Esophagus mucosa (tissue), 1 donor: ENCODE measurements at places on chromosomes 2 and 18. TPM values are rescaled to one million over a fixed set of nuclear protein-coding genes. Genes with fewer than 3 reads are reported as not detected.

The PMAIP1 gene
- 11.6 TPM for total RNA-seq

- no peak for ATAC-seq
These were observed 71.1 kb downstream of the LDLRAD4 start for GRCh38 chr18:13289481-13290205.

GRCh38 chr2:160430001-160430344 lies 63.6 kb downstream of the RBMS1 start:
- ATAC-seq: no peak

DNA sequence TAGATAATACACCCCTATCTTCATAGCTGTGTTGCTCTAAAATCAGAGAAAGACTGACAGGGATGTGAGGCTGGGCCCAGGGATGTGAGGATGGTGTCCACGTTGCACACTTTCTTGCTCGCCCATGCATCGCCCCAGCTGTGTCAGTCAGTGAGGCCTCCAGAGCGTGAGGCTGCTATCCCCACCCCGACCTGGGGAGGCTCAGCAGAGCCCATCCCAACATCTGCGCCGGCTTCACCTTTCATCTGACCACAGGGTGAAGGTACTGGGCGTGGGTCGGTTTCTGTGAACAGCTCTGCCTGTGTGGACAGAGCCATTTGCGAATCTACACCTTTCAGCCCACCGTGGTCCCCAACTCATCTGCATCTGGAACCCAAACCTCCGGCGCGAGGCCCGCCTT lies 255.7 kb downstream of the HDAC4 start:
- no peak for ATAC-seq

DNA sequence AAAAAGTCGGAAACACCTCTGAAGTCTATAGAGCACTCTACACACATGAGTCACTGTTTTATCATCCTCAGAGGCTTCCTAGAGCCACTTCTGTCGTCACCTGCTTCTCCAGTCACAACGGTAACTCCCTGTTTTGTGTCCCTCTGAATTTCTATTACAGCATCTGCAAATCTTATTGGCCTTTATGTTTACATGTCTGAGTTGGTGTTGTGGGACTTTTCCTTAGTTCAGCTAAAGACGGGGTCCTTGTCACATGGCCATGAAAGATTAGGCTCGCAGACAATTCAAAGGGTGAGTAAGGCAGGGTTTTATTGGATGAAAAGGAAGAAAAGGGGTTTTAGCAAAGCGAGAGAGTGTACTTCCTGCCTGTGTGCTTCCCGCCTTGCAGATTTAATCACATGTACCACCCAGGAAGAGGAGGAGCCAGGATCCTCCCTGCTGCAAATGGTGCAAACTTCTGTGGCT lies 185.6 kb downstream of the LPIN1 start:
- ATAC-seq: no peak
